Suppressor macrophage (primary cell): ENCODE measurements at places on chromosomes 2 and 18.

GRCh38 chr2:7167801-7168411, 250.7 kb downstream of the RNF144A start:
- DNase-seq = no peak

- DNase-seq = no peak
Observed at GRCh38 chr2:152031747-152032306, 67.0 kb downstream of the CACNB4 start.

DNA sequence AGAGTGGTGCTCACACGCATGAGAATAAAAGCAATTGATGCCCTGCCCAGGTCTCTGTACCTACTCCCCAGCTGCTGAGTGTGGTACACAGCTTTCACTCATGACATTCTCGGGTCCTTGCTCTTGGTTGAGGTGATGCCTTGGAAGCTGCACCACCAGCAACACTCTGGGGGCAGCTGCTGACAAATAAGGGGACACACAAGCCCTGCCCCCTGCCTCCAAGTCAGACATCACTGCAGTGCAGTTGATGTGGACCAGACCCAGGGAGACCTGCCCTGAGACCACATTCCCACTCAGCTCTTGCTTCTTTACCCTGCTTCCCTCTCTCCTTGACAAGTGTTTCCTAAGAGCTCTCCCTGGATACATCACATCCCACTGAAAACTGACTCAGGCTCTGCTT, 225.6 kb downstream of the ZBTB7C start:
- DNase-seq = no peak

- no peak for DNase-seq
Observed at GRCh38 chr2:47888581-47889280, 17.6 kb downstream of the FBXO11 start.

- DNase-seq = peak; percentile 86
Observed at GRCh38 chr18:13216092-13216582, 2.4 kb upstream of the LDLRAD4 start.

DNA sequence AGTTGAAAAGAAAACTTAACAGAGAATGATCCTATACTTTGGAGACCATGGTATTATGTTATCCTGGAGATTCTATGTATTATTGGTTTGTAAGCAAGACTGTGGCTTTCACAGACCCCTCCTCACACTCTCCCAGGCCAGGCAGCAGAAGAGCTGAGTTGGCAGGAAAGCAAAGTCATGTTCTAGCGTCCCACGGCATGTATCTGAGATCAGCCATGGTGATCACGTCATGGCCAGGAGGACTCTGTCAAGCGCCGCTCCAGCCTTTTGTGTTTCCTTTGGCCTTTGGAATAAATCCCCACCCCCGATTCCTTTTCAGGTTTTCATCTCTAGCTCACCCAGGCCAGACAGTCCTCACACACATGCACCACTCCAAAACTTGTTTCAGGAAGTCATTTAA, 39.1 kb downstream of the LRRC30 start:
- no peak for DNase-seq

- no peak for DNase-seq
Observed at GRCh38 chr2:226354434-226354833, 445.2 kb downstream of the IRS1 start.

DNA sequence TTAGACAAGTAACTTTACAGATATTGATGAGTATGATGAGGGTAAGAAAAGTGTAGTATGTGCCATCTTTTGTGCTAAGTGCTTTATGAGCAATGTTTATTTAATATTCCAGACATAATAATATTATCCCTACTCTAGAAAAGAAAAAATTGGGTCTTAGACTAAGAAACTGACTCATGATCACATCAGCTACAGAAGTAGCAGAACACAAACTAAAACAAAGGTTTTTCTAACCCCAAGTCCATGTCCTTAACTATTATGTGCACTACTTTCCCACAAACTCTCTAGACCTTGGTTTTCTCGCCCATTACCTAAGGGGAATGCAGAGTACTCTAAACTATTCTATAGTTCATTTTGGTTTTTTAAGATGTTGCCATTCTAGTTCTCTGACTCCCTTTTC, 64.5 kb downstream of the BAZ2B start:
- DNase-seq = no peak

DNA sequence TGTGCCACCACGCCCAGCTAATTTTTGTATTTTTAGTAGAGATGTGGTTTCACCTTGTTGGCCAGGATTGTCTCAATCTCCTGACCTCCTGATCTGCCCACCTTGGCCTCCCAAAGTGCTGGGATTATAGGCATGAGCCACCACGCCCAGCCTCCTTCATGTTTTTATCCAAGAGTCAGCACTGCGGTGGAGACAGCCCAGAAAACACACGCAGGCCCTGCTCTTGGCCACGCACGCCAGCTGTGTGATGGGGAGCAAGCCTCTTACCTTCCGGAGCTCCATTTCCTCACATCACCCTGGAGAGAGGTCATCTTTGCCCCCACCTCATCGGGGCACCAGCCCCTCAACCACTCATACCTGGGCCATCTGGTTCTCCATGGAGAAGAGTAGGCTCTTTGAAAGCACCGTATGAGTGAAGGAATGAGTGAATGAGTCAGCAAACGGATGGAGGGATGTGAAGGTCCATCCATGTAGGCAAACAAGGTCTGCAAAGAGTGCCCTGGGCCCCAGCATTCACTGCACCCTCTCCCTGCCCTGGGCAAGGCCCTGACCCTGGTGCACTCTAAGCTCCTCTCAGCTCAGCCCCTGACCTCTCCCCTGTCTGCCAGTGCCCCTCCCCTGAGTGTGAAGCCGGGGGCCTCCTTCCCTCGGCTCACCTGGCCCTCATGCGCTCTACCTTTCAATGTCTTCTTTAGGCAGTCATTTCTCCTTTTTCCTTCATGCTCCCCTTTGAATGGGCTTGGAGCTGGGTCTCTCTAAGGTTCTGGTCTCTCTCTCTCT, 7.4 kb downstream of the GYPC start:
- no peak for DNase-seq

DNA sequence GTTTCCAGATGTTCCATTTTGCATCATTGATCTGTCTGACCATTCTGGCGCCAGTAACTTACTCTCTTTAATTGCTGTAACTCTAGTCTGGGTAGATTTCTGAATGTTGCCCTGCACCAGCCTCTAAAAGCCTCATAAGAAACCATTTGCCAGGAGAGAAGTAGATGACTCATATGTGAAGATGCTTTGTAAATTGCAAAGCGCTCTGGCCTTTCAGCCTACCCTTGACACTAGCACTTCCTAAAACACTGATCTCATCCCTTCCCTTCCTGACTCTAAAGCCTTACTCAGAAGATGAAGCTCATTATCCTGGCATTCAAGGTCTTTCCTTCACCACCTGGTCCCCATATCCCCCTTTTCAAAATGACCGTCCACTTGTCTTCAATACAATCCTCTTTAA, 193.2 kb upstream of the MEX3C start:
- DNase-seq = no peak

GRCh38 chr2:74424995-74425406, 3.5 kb downstream of the WDR54 start:
- no peak for DNase-seq

- no peak for DNase-seq
Observed at GRCh38 chr2:219995991-219996765, 368.7 kb downstream of the SLC4A3 start.

DNA sequence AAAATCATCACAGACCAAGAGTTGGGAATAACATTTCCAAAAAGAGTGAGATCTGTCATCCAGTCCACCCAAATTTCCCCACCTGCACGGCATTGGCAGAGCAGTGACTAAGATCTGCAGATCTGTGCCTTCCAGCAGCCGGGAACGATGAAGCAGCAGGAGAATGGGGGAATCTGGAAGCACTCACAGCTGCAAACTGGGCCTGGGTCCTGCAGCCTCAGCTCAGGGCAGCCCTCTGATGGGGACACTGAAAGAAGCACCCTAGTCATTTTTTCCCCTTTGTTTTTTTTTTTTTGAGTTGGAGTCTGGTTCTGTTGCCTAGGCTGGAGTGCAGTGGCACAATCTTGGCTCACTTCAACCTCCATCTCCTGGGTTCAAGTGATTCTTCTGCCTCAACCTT, 4.4 kb upstream of the SAG start:
- no peak for DNase-seq

GRCh38 chr2:119082821-119083400, 75.6 kb downstream of the C1QL2 start:
- DNase-seq = no peak

- DNase-seq = no peak
Observed at GRCh38 chr2:104332731-104333130, 521.2 kb upstream of the POU3F3 start.

DNA sequence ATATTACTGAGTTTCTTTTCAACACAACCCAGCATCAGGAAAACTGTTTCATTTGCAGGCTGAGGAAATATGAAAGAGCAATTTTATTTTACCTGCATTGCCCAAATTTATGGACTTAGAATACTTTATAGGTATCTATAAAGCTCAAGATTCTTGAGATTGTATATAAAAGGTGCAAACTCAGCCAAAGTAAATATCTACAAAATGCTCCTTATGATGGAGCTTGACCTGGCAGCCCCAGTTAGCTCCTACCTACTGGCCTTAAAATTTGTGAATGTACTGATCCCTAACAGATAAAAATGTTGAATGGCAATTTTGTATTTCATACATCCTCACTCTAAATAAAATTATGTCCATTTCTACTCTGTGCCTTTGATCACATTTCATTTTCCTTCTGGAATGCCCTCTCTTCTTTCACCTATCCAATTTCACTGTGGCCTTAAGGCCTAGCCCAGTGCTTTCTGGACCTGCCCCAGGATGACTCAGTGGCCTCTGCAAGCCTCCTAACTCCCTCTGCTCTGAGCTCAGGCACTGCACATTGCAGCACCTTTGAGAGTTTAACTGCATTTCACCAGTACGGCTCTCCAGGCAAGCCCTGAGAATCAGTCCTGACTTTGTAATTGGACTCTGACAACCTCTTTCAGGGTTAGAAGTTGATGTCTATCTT, 125.9 kb downstream of the ANTXR1 start:
- no peak for DNase-seq

GRCh38 chr2:96737831-96738230, 2.0 kb downstream of the LMAN2L start:
- peak; percentile 15 for DNase-seq

GRCh38 chr2:47437287-47437686, 34.3 kb downstream of the MSH2 start:
- DNase-seq = peak; percentile 50

- peak; percentile 61 for DNase-seq
Observed at GRCh38 chr2:40625849-40626248, 174.0 kb upstream of the SLC8A1 start.

GRCh38 chr18:59802031-59802430, 97.8 kb upstream of the PMAIP1 start:
- no peak for DNase-seq

GRCh38 chr18:497688-498087, 2.8 kb downstream of the COLEC12 start:
- no peak for DNase-seq

GRCh38 chr18:76410660-76411417, 84.2 kb downstream of the ZNF516 start:
- peak; percentile 35 for DNase-seq

DNA sequence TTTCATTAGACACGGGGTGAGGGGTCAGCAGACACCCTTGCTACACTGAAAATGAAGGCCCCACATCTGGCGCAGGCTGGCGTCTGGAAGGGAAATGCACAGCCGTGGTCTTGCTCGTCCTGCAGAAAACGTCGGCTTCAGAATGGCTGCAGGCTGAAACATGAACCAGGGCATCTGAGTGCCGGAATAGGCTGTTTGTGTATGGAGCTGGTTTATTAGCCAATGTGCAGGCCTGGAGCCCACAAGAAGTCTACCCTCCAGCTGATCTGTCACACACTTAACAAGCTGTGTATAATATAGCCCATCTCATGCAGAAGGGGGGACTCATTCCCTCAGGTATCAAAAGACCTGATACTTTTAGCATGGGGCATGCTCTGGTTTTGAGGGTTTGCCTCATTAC, 153.4 kb upstream of the SOX11 start:
- no peak for DNase-seq

- DNase-seq = no peak
Observed at GRCh38 chr2:11748861-11749645, 2.6 kb downstream of the LPIN1 start.
